ENCODE measurements at places on chromosomes 6 and 20.

DNA sequence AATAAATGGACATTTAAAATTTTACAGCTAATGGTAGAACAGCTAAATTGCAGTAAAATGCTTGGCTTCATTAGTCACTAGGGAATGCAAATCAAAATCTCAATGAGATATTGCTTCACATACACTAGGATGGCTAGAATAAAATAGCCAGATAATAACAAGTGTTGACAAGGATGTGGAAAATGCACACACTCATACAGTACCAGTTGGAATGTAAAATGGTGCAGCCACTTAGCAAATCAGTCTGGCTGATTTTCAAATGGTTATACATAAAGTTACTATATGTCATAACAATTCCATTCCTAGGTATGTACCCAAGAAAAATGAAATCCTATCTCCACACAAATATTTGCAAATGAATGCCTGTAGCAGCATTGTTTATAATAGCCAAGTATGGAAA lies 452.1 kb downstream of the HDGFL1 start:
- no peak for DNase-seq

- DNase-seq, result no peak
Observed at GRCh38 chr6:98920904-98921431, 26.8 kb downstream of the FBXL4 start.

- DNase-seq, result no peak
Observed at GRCh38 chr6:37095997-37096396, 74.0 kb upstream of the PIM1 start.

DNA sequence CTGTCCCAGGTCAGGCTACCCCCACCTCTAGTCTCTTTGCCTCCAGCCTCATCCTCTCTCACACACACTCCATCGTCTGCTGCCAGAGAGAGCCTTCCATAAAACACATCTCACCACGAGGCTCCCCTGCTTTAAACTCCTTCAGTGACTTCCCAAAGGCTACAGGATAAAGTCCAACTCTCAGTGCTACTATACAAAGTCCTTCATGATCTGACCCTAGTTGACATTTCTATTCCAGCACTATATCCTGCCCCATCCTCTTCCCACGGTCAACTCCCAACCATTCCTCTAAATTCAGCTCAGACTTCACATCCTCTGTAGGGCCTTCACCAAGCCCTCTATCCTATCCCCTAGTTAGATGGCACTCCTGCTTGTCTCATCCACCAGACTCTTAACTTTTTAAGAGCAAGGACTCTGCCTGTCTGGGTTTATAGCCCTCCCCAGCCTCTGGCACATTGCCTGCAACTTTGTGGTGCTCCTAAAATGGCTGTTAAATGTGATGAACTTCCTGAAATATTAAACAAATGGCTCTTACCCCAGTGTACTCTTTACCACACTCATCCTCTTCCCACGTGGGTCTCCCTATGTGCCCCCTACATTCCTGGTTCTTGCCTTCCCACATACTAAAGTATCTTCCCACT lies 36.1 kb downstream of the KIF16B start:
- DNase-seq, result no peak

GRCh38 chr6:6595952-6596351 lies 7.4 kb downstream of the LY86 start:
- no peak for DNase-seq

GRCh38 chr6:120248451-120248850 lies 898.9 kb upstream of the MAN1A1 start:
- no peak for DNase-seq

- DNase-seq, result no peak
Observed at GRCh38 chr6:158784505-158784904, 34.7 kb downstream of the EZR start.

DNA sequence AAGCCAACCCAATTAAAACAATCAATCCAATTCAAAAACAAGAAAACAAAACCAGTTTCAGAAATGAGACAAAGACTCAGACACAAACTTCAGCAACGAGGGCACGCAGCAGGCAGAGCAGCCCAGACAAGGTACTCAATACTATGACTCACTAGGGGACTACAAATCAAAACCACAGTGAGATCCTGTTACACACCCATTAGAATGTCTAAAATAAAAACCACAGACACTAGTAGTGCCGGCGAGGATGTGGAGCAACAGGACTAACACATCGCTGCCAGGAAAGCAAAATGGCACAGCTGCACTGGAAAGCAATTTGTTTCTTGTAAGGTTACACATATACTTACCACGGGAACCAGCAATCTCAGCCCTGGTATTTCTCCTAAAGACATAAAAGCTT lies 28.4 kb upstream of the MAS1L start:
- DNase-seq, result no peak

- DNase-seq, result no peak
Observed at GRCh38 chr6:2626401-2626800, 124.3 kb downstream of the MYLK4 start.

GRCh38 chr20:50434653-50435396 lies 75.4 kb upstream of the PTPN1 start:
- DNase-seq, result no peak

DNA sequence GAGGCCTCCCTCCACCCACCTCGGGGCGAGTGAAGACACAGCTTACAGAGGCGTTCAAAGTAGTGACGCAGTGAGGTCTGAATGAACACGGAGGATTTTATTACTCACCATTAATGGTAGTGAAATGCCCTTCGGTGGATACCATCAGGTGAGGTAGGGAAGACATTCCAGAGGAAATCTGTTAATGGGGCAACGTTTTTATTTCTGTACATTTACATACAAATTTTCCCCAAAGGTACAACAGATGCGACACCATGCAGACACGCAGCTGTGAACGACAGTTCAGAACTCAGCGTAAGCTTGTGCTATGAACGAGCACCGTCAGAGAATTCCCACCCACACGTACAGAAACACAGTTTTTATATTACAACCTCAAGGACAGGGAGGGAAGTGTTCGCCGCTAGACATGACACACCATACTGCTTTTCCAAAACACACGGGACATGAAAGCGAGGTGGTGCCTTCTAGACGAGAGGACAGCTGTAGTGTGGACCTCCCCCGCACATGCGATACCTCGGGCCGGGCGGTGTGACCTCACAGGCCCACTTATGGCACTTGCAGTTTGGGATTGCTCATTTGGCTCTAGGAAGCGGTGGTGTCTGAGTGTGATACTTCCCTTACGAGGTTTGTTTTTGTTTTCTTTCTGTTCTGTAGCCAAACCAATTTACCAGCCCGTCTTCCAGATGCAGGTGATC lies 10.7 kb downstream of the PSMG4 start:
- DNase-seq, result no peak

- DNase-seq, result no peak
Observed at GRCh38 chr6:157675831-157676230, 147.2 kb upstream of the SNX9 start.

DNA sequence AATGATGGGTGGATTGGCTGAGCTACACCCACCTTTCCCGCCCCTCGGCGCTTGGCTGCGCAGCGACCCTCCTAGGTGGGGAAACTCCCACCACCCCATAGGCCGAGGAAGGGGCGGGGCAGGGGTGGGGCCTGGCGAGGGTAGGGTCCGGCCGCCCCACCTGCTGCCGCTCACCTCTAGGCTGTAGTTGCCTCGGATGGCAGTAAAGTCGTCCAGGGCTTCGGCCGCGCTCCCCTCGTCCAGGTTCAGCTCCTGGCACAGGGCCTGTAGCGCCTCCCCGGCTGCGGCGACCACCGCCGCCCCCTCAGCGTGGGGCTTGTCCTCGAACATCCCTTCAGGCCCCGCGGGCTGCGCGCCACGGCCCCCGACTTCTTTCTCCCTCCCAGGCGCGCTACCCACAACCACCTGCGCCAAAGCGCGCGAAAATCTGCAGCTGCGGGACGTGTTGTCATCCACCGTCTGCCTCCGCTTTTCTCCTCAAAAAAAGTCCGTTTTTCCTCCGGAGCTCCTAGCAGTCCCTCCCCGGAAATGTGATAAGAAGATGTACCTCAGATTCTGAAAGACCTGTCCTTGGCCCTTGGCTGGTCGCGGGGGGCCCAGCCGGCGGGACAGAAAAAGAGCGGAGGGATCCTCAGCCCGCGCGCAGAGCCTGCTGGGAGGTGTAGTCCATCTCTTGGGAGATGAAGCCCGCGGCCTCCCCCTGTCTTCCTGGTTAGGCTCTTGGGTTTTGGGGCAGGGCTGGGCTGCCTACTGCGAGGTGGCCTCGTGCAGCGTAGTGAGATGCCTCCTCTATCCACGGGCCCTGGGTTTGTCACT lies at the start of gene RBL1:
Gene RBL1, minus strand, starts transcription at position 399 of the 816 bp plus-strand sequence. Its CDS starts 69 bp downstream, at position 330.
- peak; percentile 85 for DNase-seq

GRCh38 chr20:48191200-48191599 lies 405.9 kb upstream of the SULF2 start:
- DNase-seq, result no peak

DNA sequence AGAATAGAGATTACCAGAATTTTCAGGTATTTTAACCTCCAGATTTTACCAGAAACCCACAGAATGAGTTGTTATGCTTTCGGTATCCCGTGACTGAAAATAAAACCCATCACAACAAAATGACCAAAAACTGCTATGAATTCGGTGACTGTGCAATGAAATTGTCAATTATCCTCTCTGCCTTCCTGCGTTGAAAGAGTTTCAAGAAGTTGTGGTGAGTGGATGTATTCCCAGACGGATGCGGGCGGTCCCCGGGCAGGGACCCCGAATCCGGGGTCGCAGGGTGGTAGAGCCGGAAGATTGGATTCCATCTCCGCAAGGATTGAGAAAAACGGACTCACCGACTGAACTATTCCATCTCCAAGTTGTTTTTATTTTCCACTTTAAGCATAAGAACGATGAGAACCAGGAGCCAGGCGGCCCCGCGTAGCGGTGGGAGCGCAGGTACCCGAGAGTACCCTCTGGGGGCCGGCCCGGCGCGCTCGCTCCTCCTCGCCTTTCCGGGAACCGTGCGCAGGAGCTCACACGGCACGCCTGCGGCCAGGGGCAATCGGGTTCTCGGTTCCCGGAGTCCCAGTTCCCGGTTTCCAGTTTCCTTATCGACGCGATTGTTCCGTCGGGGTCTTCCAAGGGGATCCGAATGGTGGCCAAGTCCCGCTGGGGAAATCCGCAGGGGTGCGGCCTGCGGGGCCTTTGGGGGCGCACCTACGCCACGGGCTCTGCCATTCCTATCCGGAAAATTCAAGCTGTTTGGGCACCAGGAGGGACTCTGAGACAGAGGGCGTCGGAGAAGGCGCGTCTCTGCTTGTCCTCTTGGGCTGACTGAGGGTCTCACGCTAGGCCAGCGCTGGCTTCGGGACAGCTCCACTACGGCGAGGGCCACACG lies 104.9 kb upstream of the PRDM1 start:
- DNase-seq, result no peak

DNA sequence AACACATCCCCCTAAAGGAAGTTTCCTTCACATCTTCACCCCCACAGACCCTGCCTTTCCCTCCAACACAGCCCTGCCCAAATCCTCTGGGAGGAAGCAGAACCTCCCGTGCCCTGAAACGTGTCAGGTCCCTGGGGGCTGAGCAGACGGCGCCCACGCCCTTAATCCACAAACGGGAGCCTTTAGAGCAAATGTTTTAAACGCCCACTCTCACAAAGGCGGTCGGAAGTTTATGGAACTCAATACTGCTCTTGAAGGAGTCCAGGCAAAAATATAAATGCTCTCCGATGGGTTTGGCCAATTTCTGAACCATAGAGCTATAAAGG lies 237.1 kb upstream of the AFDN start:
- no peak for DNase-seq

- DNase-seq, result no peak
Observed at GRCh38 chr6:106318061-106318460, 7.5 kb downstream of the ATG5 start.

- no peak for DNase-seq
Observed at GRCh38 chr20:51507216-51508036, 35.1 kb downstream of the NFATC2 start.

- DNase-seq, result no peak
Observed at GRCh38 chr6:87902383-87902782, 145.3 kb upstream of the SPACA1 start.

All from NCI-H1092 (cell line).